ENCODE measurements at places on chromosomes 16 and 17. TPM values are rescaled to one million over a fixed set of nuclear protein-coding genes. Genes with fewer than 3 reads are reported as not detected.

KRT24 gene
- total RNA-seq: not detected

PYDC1 gene
- not detected for total RNA-seq

CTRL gene
- total RNA-seq: 4.9 TPM

- DNase-seq: no peak
Measured at GRCh38 chr17:19390951-19391350, 4.0 kb upstream of the MFAP4 start.

DNA sequence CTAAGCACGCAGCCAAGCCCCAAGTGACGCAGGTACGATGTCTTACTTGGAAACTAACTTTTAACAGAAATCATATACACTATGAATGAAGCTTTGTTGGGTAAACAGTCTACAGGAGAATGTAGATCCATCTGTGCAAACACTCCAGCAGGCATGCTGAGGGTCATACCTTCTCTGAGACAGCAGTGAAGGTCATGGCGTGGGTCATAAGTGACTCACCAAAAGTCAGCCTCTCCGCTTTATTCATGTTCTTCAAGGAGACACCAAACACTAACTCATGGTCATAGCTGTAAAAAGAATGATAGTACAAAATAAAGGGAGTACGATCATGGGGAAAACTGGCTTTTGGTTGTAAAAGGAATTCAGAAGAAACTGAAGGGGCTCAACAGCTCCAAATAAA is 20.6 kb downstream of the BLMH start:
- DNase-seq: no peak

GRCh38 chr17:18076936-18077335 is 10.8 kb upstream of the DRG2 start:
- DNase-seq: no peak

DNA sequence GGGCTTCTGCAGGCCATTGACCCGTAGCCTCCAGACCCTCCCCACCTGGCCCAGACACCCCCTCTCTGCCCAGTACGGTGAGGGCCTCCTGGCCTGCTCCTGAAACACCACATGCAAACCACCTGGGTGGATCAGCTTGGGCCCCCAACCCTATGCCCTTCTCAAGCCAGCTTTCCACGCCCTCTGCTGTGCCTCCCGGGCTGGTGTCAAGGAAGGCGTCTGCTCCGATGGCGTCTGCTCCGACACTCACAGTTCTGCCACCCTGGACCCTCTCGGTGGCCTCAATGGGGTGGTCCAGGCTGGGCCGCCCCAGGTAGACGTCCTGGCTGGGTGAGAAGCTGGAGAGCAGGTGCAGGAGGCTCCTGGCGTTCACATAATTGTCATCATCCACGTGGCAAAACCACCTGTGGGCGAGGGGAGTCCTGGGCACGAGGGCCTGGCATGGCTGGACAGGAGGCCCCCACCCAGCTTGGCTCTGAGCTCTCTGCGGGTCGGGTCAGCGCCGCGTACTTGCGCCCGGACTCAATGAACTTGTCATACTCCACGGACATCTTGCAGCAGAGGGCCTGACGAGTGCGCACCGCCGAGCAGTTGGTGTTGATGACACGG is 1.4 kb downstream of the RFNG start:
- no peak for DNase-seq

- no peak for DNase-seq
Measured at GRCh38 chr17:27600471-27600870, 30.5 kb upstream of the LGALS9 start.

DNA sequence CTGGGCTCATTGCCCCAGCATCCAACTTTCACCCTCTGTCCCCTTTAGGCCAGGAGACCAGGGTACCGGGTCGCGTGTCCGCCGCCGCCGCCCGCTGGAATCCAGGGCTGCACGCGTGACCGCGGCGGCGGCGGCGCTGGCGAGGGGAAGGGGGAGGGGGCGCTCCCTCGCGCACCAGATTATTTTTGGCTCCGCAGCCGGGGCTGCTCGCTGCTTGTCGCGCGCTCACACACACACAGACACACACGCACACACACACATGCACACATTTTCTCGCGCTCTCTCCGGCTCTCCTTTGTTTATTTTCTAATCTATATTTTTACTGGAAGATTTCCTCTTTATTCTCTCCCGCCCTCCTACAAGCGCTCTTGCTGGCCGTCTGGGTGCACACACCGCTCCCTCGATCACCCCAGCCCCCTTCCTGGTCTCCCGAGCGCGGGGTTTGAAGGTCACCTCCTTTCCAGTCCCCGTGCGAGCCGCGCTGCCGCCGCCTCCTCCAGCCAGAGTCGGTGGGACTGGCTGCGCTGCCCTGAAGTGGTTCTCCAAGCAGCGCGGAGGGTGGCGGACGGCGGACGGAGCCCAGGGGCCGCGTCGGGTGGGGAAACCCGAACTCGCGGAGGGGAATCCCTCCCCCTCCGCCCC is 921.4 kb upstream of the EEF2KMT start:
- DNase-seq: no peak
